ENCODE measurements at places on chromosomes 5 and 9.

DNA sequence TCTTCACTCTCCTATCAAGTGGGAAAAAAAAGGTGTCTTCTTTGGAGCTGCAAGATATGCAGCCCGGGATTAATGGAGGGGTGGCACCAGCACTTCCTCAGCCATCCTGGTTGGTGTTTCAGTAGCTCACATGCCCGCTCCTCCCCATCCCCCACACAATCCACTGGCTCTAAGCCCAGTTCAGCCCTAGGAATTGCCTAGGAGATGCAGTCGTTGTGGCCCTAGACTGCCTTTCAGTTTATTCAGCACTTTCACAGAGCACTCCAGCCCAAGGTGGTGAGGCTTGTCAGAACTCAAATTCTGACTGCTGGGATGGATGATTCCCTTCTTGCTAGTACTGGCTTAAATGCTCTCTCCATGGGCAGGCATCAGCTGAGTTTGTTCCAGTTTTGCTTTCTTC lies 35.1 kb upstream of the EDIL3 start:
- DNase-seq = no peak

- no peak for DNase-seq
These were observed 67.8 kb upstream of the TBC1D2 start for GRCh38 chr9:98323051-98323830.

GRCh38 chr5:54985301-54986268 lies at the start of gene ESM1:
ESM1 (minus strand) TSS chr5:54985593; CDS start chr5:54985517, 76 bp downstream.
- no peak for DNase-seq

DNA sequence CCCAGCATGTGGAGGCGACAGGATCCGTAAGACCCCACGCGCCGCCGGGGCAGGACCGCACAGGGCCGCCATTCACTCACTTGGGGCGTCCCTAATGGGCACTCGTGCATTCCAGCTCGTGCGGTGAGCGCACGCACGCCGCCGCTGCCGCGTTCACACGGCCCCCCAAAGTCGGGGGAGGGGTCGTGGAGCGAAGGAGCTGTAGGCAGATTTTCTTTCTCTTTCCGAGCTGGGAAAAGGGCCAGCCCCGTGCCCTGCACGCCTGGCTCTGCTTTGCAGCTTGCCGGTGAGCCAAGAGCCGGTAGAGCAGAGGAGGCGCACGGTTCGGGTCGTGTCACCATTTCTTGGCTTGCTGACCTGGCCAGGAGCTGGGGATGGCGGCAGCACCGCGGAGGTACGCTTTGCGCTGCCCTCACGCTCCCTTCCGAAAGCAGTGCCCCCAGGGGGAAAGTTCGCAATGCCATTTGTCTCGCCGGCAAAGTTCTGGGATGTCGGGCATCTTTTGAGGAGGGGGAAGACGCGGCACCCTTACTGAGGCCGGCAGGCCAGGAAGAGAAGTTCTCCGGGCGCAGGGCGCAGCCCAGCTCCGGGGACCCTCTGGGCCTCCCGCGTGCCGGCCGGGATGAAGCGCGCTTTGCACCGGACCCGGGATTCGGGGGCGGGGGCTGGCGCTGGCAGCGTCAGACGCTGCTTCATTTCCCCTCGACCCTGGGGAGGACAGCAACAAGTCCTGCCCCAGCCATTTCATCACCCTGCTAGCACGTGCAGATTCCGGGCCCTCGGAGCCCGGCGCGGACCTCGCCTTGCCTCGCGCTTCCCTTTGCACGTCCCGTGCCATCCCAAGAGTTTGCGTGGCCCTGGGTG lies 898 bp downstream of the STC2 start:
- DNase-seq = no peak

DNA sequence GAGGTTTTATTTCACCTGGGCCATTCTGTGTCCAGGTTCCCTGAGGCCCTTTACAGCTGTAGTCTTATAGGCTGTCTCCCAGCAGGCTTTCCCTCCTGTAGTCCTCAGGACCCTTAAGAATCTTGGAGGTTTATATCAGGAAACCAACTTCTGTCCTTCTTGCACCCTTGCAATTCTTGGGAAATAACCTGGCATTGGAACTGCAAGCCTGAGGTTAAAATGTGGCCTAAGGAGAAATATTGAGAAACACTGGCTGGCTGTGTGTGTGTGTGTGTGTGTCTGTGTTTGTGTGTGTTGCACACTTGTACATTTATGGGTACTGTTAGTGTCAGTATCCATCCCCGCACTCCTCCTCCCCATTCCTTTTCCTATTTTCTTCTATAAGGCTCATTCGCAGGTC lies 168.9 kb downstream of the PAPPA start:
- no peak for DNase-seq

GRCh38 chr9:73807952-73808351 lies 656.3 kb downstream of the ANXA1 start:
- no peak for DNase-seq

GRCh38 chr5:153469423-153469822 lies 21.0 kb upstream of the GRIA1 start:
- no peak for DNase-seq

All from cerebellar nuclear complex (tissue), 1 donor.